Ovary (tissue), 10 donors: ENCODE measurements at places on chromosomes 4 and X. TPM values are rescaled to one million over a fixed set of nuclear protein-coding genes. Genes with fewer than 3 reads are reported as not detected.

The RNF175 gene
- total RNA-seq: not detected

The PAGE1 gene
- not detected for total RNA-seq

GRCh38 chrX:106039920-106040319 is 1.4 kb upstream of the SERPINA7 start:
- H3K4me1 ChIP-seq: no peaks in the 10 kb centered on the region
- no peak overlapping the region for H3K27ac ChIP-seq
- H3K4me3 ChIP-seq: no peak overlapping the region
- no peaks in the 10 kb centered on the region for H3K27me3 ChIP-seq
- H3K36me3 ChIP-seq: no peaks in the 10 kb centered on the region

DNA sequence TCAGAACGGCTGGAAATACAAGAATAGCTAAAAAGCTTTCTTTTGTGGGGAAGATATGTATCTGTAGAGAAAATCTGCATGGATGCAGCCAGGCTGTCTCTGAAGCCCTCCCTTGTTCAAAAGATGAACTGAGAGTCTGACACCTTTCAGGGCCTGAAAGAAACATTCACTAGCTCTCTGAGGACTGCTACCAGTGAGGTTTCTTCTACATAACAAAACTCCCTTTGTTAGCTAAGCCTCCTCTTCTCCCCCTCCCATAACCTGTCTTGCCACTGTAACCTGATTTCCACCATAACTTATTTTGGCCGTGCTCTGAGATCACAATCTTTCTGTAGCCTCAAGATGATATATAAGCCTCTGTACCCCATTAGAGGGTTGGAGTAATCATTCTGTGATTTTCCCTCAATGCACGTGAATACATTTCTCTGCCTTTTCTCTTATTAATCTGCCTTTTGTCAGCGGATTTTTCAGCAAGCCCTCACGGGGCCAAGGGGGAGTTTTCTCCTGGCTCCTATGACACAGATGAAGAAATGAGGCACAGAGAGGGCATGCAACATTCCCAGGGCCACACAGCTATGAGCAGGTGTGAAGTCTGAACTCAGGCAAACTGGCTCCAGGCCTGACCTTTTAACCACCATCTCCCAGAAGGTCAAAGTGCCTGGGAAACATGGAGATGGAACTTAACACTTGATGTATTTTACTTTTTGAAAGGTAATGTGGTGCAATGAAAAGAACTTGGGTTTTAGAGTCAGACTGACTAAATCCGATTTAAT is 161.6 kb upstream of the PRDX4 start:
- H3K4me3 ChIP-seq: no peak overlapping the region
- H3K4me1 ChIP-seq: no peaks in the 10 kb centered on the region
- H3K36me3 ChIP-seq: no peaks in the 10 kb centered on the region
- DNase-seq: no peak
- H3K27ac ChIP-seq: no peak overlapping the region

DNA sequence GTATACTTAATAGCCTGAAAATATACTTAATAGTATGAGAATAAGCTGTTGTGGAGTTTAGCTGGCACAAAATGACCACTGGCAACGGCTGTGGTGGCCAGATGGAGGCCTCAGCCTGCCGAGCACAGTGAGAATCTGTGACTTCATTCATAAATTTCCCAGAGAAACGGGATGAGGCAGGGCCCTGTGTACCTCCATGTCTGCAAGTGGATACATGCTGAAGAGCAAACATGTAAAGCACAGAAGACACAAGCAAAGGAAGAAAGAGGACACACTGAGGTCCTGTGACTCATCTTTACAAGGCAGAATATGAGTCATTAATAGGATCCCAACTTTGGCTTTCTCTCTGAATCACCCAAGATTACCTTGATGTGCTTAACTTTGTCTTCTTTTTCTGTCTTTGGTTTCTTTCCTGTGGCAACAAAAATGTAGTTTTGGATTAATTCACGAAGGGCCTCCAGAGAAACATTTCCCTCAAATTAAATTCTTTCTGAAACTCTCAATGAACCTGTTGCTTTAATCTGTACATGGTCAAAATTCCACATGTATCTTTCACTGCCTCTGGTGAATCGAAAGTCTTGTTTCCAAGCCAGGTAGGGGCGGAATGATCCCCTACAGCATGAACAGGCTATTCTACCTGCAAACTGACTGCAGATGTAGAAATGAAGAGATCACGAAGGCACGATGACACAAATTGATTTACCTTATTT is 56.4 kb downstream of the IRF2 start:
- peaks cover 18% of the 10 kb centered on the region for H3K4me1 ChIP-seq
- peak overlapping the region; percentile 60 for H3K27ac ChIP-seq
- DNase-seq: no peak
- no peaks in the 10 kb centered on the region for H3K27me3 ChIP-seq
